ENCODE measurements at places on chromosomes 7 and 10.

- DNase-seq, result no peak
Observed at GRCh38 chr10:92184977-92185376, 105.9 kb downstream of the CPEB3 start.

- no peak for DNase-seq
Observed at GRCh38 chr7:100566018-100566531, 7.6 kb downstream of the SAP25 start.

GRCh38 chr7:42006801-42007513, 230.1 kb downstream of the GLI3 start:
- DNase-seq, result no peak

- no peak for DNase-seq
Observed at GRCh38 chr7:151686016-151686766, 166.5 kb upstream of the RHEB start.

DNA sequence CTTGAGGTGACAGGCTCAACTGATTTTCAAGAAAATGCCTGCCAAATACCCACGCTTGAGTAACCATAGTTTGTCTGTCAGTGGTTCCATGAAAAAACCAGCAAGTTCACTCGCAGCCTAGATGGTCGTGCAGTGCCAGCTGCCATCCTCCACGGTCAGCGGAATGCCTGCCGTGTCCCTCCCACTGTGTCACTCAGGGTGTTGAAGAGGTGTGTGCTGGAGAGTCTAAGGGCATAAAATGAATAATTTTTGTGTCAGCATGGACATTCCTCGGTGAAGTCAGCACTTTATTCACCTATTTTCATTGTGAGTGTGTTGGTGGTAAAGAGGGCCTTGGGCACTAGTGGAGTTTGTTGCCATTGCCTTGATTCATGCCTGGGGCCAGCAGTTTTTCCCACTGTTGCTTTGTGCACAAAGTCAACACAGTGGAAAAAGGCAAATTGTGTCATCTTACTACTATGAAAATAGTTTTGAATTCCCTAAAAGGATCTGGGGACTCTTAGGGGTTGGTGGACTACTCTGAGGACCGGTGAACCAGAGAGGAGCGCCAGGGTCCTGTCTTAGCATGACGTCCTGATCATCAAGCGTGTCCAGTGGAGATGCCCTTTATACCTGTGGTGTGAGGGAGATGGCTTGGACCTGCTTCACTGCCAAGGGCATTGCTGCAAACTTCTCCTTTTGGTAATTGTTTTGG, 17.6 kb downstream of the MINDY4 start:
- no peak for DNase-seq

- no peak for DNase-seq
Observed at GRCh38 chr10:80461208-80462183, 7.4 kb downstream of the TSPAN14 start.

DNA sequence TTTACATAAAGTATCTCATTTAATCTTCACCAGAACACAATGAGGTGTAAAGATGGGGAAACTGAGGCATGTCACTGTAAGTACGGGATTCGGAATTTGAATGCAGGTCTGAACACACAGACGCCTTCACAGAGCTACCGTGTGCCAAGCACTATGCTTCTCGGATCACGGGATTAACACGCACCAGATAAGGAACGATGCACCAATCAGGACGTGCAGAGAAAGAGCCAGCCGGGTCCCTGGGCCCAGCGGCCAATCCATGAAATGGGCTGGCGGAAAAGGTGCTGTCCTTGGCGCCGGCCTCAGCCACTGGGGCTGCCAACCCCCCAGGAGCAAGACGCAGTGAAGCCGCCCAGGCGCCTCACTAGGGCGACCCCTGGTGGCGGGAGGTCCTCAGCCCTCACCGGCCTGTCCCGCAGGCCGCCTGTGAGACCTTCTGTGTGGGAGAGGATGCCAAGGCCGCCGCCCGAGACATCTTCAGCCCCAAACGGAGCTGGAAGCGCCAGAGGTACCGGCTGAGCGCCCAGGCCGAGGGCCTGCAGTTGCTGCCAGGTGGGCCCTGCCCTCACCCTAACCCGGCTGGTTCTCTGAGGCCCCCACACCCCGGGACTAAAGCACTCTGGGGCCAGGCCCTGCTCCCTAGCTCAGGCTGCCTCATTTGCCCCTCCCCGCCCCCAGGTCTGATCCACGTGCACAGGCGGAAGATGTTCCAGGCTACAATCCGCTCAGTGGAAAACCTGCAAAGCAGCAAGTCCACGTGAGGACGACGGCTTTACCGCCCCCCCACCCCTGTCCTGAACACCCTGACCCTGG, 15.6 kb downstream of the ATG9B start:
- no peak for DNase-seq

- no peak for DNase-seq
Observed at GRCh38 chr10:48322017-48322416, 15.5 kb downstream of the MAPK8 start.

GRCh38 chr7:29091715-29092114, 54.6 kb downstream of the CPVL start:
- no peak for DNase-seq

GRCh38 chr10:61662794-61663259, at the start of gene CABCOCO1:
Gene CABCOCO1, plus strand, starts transcription at chr10:61662929. Its CDS starts 44 bp downstream, at chr10:61662973.
- peak; percentile 42 for DNase-seq

DNA sequence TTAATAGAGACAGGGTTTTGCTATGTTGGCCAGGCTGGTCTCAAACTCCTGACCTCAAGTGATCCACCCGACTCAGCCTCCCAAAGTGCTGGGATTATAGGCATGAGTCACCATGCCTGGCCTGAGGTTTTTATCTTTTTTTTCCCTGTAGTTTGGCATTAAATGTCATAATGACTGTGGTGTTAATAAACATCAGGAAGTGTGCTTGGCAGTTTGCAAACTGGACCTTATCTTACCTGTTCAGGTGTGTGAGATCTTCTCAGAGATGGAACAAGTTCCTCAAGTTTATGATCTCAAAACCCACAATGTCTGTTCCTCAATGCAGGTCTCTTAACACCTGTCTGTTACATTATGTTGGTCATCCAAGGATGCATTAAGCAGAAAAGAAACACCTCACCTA, 80.0 kb downstream of the ARID5B start:
- DNase-seq, result no peak

DNA sequence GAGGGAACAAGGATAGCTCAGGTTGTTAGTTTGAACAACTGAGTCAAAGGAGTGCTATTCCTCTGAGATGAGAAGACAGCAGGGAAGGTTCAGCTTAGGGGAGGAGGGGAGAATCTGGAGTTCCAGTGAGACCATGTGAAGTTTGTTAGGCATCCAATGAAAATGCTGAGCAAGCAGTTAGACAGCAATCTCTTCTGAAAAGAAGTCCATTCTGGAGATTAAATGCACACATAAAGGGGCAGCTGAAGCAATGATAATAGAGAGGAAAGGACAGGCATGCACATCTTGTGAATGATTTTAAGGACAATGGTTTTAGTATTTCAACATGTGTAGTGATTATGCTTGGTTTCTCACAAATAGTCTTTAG, 89.7 kb upstream of the GHITM start:
- no peak for DNase-seq

DNA sequence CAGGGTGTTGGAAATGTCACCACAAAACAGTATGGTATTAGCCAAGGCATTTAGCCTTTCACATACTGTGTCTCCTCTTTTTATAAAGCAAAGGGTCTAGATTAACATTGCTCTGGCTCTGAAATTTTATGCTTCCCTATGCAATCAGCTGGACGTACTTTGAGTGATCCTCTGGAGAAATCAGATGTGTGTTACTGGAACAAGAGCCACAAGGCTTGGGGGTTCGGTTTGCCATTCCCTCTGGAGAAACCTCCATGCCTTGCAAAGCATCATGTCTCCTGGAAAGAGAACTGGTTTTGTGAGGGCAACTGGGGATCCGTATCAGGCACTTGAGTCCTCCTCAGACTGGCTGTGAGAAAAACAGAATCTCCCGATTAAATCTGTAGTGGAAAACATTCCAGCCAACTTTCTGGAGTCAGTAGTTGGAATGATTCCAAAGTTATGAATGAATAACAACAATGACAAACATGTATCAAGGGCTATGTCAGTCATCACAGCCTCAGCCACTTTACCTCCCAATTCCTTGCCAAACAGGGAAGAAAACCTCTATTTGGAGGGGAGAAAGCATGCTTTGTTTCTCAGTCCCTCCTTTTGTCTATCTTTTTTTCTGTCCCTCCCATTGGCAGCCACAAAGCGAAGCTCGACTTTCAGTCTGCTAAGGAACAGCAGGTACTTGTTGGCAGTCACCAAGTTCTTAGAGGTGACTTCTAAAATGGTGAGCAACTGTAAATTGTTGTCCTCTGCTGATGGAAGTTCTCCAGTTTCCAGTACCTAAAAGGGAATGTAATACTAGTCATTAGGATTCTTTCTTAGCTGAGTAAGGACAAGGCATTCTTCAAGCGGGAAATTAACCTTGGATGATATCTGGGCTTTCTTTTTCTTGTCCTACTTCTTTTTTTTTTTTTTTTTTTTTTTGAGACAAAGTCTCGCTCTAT, 864.8 kb upstream of the AUTS2 start:
- DNase-seq, result no peak

GRCh38 chr10:125284875-125285597, 124.7 kb upstream of the CTBP2 start:
- no peak for DNase-seq

GRCh38 chr7:159130199-159130775, 14.4 kb downstream of the VIPR2 start:
- DNase-seq, result no peak

- no peak for DNase-seq
Observed at GRCh38 chr7:129169171-129169671, 19.2 kb upstream of the SMO start.

DNA sequence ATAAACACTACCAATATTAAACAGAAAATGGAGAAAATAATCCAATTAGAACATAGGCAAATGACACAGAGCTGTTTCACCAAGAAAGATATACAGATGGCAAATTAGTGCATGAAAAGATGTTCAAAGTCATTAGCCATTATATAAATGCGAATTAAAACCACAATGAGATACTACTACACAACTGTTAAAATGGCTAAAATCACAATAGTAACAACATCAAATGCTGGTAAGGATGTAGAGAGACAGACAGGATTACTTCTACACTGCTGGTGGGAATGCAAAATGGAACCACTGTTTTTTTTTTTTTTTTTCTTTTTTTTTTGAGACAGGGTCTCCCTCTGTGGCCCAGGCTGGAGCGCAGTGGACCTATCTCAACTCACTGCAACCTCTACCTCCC, 114.9 kb upstream of the RHEB start:
- DNase-seq, result no peak

DNA sequence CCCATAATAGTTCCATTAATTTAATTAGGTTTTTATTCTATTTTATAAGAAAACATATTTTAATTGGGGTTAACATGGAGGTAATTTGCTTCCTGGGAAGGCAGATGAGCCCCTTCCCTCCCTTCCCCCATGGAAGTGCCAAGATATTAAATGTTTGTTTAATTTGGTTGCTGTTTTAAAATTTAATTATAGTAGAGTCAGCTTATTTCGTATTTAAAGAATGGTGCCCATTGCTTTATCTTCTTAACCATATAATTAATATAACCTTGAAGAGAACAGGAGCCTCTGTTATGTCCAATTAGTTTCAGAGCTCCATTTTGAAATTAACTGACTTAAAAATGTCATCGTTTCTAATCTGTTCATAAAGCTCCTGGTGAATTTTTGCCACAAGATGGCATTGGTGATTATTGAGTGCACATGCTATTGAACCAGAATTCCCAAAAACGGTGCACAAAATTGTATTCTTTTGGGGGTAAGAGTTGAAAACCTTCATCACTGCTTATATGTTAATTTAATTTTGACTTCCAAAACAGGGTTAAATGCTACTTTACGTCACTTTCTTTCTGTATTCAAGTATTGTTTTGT, 26.0 kb downstream of the KLHDC10 start:
- DNase-seq, result no peak

GRCh38 chr10:26675873-26676257, 21.6 kb upstream of the PDSS1 start:
- DNase-seq, result no peak

- DNase-seq, result no peak
Observed at GRCh38 chr10:101123815-101124617, 7.1 kb upstream of the TLX1 start.

- DNase-seq, result no peak
Observed at GRCh38 chr7:31398815-31399214, 58.3 kb upstream of the NEUROD6 start.

Measured in GM04504 (cell line).